NCI-H345 (cell line): ENCODE measurements at places on chromosomes 2 and 18.

DNA sequence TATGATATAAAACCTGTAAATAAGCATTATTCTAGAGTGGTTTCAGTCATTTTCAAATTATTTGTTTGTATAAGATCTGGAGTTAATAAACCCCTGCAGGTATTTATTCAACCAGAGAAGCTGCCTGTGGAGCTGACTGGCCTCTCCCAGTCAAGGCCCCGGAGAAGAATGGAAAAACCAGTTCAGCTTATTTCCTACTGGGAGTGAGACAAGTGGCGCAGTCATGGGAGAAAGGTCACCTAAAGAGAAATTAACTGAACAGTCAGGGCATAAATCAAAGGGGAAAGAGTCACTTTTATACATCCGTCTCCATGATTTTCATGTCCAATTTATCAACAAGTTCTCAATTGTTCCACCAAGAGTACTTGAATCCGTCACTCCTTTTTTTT lies 240.9 kb downstream of the RNF152 start:
- peak; percentile 56 for DNase-seq

DNA sequence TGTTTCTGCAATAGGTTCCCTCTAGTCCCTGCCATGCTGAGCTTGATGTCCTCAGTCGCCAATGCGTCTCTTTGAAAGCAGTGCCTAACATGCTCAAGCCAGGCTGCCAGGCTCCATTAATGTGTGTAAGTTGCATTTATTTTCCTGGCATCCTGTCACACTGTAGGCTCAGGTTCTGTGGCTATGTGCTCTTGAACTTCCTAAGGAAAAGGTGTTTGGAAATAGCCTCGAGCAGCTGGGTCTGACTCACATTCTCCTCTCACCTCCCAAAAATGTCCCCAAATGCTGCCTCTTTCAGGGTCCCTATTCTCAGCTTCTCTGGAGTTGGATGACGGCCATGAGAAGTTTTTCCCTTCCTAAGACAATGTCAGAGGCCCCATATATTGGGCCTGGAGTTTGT lies 58.0 kb upstream of the SLC14A2 start:
- DNase-seq = no peak

GRCh38 chr2:147937744-147938349 lies 82.7 kb downstream of the ORC4 start:
- peak; percentile 18 for DNase-seq

DNA sequence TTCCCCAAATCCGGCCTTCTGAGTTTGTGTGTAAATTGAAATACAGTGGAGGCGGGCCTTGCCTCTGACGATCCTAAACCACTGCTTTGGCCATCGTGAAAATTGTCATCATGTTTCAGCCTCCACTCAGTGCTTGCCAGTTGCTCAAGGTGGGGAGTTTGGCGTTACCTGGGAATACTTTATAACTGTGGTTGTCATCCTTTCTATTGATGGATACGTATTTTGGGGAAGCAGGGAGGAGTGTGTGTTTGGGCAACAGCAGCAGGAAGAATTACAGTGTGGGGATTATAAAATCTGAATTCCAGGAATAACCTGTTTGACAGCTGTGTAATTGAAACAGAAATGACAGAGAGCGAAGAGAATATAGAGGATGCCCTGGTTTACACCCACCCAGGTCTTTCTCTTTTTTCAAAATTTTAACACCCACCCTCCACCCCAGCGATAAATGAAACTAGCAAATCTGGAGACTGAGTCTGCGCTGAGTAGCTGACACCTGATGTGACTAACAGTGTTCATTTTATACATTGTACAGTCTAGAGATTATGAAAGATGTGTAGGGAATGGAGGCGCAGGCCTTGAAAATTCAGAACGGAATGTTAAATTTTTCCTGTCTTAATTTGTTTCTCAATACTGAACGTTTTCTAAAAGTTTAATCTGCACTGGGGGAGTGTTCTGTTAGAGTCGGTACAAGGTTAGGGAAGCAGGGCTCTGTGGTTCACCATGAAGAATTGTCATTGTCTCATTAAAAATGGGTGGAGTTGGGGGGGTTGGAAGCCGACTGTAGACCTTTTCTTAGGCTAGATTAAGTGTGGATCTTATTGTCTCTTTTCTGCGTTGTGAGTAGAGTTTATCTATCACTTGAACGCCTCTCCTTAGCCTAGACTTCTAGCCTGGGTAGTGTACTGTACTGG lies 1.6 kb downstream of the MAP4K4 start:
- peak; percentile 29 for DNase-seq

DNA sequence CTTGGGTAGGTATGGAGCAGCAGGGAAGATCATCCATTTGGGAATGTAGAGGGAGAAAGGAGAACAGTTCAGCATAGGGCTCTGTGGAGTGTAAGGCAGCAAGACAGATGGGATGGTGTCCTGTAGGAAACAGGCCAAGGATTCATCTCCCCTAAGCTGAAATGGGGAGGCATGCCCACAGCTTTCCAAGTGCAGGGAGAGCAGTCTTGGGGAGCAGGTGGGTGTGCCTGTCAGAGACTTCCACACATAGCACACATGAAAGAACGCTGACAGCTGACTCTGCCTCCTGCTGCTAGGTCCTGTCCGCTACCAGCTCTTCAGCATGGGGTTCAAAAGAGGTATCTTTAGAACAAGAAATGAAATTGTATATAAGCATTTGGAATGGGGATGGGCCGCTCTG lies 9.0 kb downstream of the SETBP1 start:
- DNase-seq = no peak

DNA sequence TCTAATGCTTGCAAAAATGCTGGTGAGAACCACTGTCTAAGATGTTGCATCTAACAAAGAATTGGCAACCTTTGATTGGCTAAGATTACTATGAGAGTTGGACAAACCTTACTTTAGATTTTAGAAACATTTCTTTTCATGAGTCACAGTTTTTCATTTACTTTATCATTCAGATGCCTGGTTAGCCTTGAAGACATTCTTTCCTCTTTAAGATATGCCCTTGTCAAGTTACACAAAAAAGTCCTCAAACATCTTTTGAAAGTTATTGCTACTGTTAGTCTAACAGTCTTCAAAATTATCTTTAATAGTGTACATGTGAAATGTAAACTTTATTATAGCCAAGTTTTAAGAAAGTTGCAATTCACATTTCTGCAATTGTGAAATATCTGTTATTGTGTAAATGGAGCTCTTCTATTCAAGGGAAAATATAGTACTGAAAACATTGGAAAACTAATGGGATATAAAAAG lies 276.3 kb downstream of the RND3 start:
- no peak for DNase-seq

GRCh38 chr2:128422571-128422970 lies 103.9 kb upstream of the HS6ST1 start:
- DNase-seq = no peak

GRCh38 chr18:28189400-28190239 lies 12.7 kb upstream of the CDH2 start:
- no peak for DNase-seq

DNA sequence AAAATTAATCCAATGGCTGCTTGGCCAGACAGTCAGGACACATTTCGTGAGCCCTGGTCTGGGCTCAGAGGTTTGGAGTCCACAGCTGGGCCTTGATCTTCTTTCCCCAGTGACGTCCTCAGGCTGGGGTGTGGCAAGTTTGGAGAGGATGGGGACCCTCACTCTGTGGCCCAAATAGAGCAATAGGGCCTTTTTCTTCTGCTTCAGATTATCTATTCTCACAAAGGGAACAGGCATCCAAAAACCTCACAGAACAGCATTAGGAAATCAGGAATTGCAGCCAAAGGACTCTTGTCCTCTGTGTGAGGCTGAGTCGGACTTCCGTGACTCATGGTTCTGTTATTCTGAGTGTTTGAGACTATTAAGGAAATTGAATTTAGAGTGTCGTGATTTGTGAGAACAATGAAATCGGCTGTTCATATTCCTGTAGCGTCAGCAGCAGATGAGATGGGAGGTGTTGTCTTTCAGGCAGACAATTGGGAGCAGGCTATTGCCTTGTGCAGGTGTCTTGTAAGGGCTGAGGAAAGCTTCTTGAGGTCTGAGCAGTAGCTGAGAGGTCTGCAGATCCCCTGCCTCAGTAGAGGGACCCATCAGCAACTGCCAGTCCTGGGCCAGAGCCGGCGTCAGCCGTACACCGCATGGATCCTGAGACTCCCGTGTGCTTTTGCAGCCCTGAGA lies 113.8 kb downstream of the SH3RF3 start:
- no peak for DNase-seq

GRCh38 chr2:232931636-232932035 lies 61.6 kb downstream of the SNORC start:
- DNase-seq = no peak

DNA sequence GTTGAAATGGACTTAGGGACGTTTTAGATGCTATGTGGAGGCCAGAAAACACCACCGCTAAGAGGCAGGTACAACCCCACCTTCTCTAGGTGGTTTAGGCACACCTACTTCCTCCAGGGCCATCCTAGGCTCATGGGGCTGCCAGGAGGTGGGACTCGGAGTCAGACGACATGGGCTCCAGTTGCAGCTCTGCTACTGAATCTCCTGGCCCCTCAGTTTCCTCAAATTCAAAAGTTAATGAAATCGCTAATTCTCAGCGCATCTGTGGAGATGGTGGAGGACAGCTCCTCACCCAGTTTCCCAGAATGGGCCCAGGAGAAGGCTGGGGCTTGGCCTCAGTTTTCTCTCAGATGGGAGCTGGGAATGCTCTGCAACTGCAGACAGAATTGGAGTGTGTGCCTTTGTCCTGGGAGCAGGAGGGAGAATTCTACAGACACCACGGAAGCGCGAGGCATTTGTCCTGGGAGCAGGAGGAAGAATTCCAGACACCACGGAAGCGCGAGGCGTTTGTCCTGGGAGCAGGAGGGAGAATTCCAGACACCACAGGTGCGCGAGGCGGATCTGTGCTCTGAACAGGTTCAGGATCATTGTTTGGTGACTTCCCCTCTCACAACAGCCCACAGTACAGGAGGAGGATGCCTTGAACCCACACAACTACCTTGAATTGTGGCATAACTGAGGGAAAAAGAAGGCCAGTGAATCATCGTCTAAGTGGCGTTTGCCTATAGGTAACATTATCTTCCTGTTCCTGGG lies 103.7 kb upstream of the PXDN start:
- DNase-seq = no peak

DNA sequence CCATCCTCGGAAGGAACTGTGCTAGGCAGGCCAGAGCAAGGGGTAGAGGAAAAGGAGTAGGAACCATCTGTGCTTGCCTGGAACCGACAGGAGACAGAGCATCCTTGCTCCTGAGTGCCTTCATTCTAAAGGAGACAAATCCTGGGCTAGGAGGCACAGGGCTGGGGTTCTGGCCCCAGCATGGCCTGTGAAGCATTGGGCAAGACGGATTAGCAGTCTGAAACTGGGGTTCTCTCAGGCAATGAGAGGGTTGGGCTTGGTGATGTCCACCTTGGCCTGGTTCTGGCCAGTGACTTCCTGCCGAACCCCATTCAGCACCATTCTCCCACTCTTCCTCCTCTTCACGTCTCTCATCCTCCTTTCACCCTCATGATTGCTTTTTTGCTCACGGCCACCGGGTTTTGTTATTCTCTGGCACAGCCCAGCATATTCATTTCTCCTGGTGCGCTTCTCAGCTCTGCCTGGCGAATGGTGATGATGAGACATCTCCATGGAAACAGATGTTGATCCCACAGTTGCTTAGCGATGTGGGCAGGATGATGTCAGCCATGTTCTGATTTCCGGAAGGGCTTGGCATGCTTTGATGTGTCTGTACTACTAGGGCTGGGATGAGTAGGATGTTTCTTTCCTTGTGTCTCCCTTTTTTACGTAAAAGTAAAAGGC lies 127.7 kb downstream of the CAPN13 start:
- DNase-seq = no peak

DNA sequence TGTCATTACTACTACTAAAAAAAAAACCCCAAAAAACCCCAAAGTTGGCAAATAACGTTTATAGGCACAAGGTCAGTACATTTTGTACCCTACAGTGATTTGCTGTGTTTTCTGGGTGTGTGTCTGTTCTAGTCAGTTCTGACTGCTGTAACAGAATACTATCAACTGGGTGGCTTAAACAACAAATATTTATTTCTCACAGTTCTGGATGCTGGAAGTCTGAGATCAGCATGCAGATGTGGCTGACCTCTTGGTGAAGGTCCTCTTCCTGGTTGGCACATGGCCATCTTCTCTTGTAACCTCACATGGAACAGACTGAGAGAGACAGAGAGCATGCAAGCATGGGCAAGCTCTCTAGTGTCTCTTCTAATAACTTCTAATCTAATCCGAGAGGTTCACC lies 103.1 kb downstream of the CERS6 start:
- no peak for DNase-seq

DNA sequence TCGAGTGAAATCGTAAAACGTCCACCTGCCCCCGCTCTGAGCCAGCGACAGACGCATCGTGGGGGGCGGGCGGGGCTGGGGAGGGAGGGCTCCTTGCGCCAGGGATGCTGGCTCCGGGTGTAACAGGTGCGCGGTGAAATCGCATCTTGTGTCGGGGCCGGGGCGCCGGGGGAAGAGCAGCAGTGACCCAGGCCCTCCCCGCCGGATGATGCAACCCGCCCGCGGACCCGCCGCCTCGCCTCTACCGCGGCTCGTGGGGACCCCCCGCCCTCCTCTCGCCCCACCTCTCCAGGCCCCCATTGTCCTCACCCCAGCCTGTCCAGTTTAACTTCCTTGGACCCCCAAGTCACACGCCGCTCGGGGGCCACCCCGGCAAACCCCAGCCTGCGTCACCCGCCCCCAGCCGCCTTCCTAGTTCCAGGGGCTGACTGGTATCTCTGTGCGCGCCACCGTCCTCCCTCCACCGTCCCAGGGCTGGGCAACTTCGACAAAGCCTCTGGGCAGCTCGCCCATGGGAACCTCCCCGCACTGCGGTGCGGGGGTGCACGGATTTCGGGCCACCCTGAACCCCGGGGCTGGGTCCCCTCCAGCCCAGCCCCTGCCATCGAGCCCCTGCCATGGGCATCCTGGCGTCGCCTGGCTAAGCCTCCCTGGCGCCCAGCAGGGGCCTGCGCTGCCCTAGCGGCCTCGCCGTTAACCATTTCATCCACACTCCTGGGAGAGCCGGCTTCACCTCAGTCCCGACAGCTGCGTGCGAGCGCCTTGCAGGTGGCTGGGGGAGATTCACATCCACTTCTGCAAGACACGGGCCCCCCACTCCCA lies 799 bp upstream of the KIF1A start:
- peak; percentile 89 for DNase-seq

DNA sequence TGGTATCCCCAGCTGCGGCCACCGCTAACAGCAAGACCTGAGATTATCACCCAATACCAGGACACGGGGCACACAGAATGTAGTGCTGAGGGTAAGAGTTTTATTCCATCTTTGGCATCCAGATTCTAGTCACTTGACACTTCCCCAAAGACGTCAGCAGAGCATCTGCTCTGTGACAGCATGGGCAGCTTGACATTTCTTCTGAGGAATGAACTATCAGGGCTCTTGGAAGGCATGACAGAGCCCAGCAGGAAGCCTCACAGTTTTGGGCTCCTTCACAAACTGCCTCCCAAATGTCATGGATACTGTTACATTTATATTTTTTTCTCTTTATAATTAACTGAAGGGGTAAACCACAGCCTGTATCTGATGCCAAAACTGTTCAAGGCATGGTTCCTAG lies 1010.7 kb downstream of the TDRD15 start:
- no peak for DNase-seq
